HFFc6 (cell line): ENCODE measurements at places on chromosomes 12 and 14. TPM values are rescaled to one million over a fixed set of nuclear protein-coding genes. Genes with fewer than 3 reads are reported as not detected.

DNA sequence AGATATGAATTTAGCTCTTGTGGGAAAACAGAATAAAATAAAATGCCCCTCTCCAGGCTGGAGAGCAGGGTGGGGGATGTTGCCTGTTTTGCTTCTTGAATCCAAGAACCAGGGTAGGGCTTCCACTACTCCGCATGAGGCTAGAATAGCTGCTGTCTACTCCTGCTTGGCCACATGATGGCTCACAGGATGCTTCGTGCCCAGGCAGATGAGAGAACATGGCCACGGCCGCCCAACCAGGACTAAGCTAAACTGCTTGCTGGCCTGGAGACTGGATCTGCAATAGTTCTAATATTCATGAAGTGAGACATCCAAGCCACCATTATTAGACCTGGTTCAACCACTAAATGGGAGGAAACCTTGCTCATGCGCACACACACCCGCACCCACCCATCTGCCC is 122.2 kb upstream of the METAP2 start:
- no peak for DNase-seq

DNA sequence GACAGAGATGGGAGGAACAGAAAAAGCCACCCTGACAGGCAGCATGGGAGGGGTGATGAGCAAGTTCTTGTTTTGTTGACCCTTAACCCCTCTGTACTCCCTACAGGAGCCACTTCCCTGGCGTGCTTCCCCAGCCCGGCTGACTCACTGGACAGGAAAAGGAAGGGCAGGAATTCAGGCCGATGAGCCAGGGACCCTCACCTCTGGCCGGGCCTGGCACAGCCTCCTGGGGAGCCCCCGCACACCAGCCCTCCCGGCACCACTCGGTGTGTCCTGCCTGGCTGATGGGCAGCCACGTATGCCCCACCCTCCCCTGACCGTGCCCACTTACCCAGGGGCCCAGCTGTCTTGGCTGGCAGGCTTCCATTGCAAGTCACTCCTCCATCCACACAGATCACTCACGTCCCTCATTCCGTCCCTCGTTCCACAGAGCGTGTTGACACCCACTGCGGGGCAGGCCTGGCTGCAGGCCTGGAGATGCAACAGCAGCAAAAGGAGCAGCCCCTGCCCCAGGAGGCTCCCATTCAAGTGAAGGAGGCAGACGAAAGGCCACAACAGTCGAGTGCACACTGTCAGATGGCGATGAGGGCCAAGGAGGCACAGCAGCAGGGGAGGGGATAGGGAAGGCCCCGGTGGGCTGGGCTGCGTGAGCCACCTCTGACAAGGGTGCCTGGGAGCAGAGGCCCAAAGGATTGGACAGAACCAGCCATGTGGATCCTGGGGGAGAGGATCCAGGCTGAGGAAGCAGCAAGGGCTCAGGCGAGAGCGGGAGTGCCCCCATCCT is 19.7 kb upstream of the CD9 start:
- peak; percentile 70 for DNase-seq

DNA sequence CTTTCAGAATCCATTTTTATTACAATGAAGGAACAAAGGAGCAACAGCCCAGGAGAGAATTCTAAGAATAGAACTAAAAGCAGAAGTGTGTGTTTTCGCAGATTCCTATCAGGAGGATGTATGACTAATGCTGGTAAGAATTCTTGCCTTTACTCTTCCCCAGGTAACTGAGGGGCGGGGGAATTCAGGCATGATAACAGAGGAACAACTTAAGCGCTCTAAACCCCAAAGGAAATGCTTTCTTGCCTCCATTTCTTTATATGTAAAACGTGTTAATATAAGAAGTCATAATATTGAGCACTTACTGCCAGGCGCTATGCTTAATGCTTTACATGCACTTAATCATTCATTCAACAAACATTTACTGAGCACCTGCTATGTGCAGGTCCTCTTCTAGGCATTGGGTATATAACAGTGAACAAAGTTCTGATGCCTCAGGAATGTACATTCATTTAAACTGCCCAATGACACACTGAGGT is 4.5 kb downstream of the HCAR1 start:
- no peak for DNase-seq

DNA sequence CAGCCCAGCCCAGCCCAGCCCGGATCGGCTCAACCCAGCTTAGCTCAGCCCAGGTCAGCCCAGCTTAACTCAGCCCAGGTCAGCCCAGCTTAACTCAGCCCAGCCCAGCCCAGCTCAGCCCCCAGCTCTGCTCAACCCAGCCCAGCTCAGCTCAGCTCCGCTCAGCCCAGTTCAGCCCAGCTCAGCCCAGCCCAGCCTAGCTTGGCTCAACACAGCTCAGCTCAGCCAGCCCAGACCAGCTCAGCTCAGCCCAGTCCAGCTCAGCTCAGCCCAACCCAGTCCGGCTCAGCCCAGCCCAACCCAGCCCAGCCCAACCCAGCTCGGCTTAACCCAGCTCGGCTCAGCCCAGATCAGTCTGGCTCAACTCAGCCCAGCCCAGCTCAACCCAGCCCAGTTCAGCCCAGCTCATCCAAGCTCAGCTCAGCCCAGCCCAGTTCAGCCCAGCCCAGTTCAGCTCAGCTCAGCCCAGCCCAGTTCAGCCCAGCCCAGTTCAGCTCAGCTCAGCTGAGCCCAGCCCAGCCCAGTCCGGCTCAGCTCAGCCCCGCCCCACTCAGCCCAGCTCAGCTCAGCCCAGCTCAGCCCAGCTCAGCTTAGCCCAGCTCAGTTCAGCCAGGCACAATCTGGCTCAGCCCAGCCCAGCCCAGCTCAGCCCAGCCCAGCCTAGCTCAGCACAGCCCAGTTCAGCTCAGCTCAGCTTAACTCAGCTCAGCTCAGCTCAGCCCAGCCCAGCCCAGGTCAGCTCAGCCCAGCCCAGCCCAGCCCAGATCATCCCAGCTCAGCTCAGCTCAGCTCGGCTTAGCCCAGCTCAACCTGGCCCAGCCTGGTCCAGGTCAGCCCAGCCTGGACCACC is 331.7 kb downstream of the TMEM121 start:
- DNase-seq, result no peak

DNA sequence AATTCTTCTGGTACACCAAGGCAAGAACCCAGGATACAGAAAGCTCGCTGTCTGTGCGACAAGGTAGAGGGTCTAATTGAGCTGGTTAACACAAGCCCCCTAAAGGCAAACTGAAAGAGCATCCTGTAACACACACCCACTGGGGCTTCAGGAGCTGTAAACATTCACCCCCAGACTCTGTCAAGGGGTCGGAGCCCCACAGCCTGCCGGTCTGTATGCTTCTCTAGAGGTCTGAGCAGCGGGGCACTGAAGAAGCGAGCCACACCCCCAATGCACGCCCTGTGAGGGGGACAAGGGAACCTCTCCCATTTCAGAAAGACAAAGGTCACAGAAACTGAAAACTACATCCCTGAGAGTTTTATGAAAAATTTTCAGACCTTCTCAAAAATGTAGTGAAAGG is 1.3 kb upstream of the IPO8 start:
- no peak for DNase-seq

- no peak for DNase-seq
Measured at GRCh38 chr14:50025776-50026175, 90.6 kb downstream of the VCPKMT start.

GRCh38 chr12:114166362-114166761 is 200.2 kb upstream of the RBM19 start:
- DNase-seq, result peak; percentile 32

DNA sequence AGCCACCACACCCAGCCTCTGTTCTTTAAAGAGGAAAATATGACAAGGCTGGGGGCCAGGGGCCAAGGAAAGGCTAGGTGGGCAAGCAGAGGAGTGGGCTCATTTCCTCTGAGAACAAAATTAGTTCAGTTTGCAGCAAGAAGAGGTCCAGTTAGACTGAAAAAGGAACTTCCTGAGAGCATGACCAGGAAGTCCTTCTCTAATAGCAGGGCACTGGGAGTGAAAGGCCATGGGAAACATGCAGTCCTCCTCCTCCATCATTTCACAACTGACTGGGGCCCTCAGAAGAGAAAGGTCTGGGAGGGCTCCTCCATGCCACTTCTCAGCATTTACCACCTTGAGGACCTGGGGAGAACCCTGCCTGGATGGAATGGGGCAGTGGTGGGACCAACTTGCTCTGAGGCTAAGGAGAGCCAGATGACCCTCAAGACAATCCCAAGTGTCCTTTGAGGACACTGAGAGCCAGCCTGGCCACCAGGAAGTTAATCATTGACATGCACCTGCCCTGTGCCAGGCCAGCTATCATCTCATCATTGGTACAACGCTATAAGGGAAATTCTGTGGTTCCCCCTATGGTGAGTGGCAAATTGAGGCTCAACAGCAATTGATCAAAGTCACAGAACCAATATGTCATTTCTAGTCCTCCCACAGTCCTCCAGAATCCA is 2.0 kb downstream of the AQP2 start:
- no peak for DNase-seq

- peak; percentile 79 for DNase-seq
Measured at GRCh38 chr14:54683882-54684794, 117.2 kb downstream of the SAMD4A start.

GRCh38 chr12:60191676-60192359 is 596.0 kb downstream of the SLC16A7 start:
- peak; percentile 57 for DNase-seq

DNA sequence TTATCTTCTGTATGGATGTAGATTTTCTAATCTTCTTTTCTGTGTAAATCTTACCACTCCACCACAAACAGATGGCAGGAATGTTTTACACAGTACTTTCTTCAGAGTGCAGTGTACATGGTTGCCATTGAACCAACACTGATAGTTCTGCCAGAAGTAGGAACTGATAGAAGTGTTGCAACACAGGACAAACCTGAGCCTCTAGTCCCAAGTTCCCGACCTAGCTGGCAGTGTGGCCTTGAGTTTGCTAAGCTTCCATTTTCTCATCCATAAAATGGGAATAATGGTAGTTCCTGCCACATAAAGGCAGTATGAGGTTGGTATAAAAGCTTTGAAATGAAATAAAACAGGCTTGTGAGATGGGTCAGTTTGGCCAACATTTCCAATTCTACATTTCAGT is 50.8 kb upstream of the SAV1 start:
- no peak for DNase-seq

Gene TTC9
- total RNA-seq, result 0.06 to 0.15 TPM (median 0.10 TPM) in 3 replicates

Gene GPR84
- total RNA-seq, result not detected in 3 replicates

Gene MYH6
- not detected in 3 replicates for total RNA-seq
